ENCODE measurements at places on chromosomes 1 and 21.

DNA sequence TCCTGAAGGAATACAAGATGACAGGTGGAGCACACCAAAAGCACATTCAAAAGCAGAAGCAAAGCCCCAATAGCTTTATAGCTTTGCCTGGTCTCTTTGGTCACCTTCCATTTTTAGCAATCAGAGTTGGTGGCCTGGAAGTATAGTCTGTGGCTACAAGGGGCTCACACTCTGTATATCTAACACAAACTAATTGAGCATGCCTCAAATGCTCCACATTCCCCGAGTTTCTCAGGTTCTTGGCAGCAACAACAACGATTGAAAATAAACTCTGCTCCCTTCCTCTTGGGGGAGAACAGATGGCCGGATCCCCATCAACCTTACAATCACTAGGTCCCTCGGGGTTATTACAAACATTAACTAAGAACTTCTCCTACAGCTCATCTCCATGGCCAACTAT, 24.9 kb upstream of the TADA1 start:
- DNase-seq: no peak

- DNase-seq: no peak
Measured at GRCh38 chr1:106063510-106063909, 993.0 kb upstream of the PRMT6 start.

- DNase-seq: peak; percentile 59
Measured at GRCh38 chr1:2381741-2382620, 9.4 kb downstream of the MORN1 start.

DNA sequence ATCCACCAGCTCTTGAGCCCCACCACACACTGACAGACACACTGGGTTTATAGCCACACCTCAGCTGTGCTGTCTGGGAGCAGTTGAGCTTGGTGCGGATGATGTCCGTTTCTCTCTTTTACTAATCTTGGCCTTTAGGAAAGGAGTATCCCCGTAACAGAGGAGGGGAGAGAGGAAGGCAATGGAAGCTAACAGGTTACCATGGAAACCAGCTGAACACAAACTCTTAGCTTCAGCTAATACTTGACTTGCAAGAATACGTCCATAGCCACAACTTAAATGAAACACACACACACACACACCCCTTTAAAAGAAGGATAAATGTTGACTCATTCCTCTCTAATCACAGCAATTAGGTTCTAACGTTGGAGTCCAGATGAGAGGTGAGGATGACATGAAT, 28.0 kb upstream of the LRRN2 start:
- DNase-seq: no peak

DNA sequence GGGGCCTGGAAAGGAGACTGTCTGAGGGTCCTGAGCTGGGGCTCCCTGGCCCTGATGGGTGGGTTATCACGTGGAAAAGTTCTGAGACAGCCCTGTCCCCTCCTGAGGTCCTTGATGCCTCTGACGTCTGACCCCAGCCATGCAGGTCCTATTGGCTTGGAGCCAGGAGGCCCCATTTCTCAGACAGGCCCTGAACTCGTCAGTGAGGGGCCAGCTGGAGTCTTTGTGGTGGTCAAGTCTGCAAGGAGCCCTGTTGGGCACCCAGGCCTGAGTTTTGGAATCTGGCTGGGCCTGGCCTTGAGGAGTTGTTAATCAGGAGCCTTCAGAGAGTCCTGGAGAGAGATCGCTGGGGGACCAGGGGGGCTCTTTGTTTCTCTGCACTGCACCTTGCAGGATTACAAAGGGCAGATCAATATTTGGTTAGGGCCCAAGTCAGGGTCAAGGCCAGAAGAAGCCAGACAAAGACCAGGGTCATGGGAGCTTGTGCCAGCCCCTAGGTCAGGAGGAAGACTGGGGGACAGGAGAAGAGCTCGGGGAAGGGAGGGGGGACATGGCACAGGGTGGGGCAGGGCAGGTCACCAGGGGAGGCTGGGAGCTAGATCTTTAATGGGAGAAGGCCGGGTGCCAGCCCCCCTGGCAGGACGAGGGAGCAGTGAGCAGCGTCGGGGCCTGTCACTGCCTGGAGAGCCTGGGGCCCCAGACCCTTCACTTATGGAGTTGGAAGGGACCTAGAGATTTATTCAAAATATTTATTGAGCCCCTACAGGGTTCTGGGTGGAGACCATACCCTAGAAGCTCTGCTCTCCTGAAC, 83.2 kb downstream of the PTPRU start:
- no peak for DNase-seq

DNA sequence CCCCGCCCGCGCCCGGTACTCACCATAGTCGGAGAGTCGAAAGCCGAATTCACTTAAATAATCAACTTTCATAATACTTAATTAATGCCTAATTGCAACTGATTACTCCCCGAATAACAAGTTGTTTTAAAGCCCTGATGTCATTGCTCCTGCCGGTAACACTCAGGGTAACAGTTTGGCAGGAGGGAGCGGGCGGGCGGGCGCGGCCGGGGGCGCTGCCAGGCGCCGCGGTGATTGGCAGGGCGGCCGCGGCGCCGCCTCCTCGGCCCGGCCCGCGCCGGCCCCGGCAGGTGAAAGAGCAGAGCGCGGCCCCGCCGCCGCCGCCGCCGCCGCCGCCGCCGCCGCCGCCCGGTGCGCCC, 102.2 kb downstream of the CASZ1 start:
- no peak for DNase-seq

DNA sequence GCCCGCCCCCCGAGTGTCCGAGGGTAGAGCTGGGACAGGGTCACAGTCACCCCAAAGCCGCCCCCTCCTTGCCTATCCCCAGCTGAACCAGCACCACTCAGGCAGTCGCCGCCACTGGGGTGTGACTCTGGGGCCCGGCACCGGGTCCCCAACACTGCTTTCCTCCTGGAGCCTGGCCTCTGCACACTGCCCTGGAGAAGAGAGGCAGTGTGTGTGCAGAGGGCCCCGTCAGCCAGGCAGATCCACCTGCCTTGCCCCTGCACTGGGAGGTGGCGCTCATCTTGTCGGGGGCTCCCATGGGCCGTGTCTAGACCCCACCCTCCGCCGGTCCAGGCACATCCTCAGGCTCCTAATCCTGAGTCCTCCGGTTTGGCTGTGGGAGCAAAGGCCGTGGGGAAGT, 15.7 kb downstream of the FAAP20 start:
- no peak for DNase-seq

- DNase-seq: no peak
Measured at GRCh38 chr1:36458910-36459309, 5.3 kb downstream of the MRPS15 start.

- DNase-seq: no peak
Measured at GRCh38 chr1:31866450-31867032, 50.7 kb upstream of the SPOCD1 start.

- DNase-seq: no peak
Measured at GRCh38 chr1:178659789-178660208, 65.2 kb upstream of the RALGPS2 start.

- no peak for DNase-seq
Measured at GRCh38 chr1:205041001-205041715, 1.9 kb upstream of the CNTN2 start.

DNA sequence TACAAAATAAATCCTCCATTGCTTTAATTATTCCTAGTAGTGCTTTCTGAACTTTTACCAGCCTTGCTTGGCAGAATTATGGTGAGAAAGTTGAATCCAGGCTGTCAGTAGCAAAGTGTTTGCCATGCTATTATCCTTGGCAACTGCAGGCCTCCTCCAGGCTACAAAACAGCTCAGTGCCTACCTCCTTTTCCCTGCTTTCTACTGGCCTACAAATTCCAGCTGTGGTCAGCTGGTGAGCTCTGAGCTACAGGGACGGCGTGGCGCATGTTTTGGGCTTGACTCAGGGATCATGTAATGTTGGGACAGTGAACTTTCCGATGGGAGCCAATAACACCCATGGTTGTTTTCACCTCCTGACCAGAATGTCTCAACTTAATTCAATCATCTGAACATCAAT, 456.1 kb upstream of the ADAMTS5 start:
- no peak for DNase-seq

GRCh38 chr1:180153032-180153431, 1.6 kb upstream of the QSOX1 start:
- no peak for DNase-seq
